Hematopoietic multipotent progenitor cell treated with erythropoietin and hydrocortisone succinate and interleukin-3 and kit ligand, for 4 days (in vitro differentiated cells): ENCODE measurements at places on chromosomes 12 and 14.

- peak; percentile 88 for DNase-seq
Measured at GRCh38 chr12:69879007-69879960, 54.3 kb downstream of the MYRFL start.

- DNase-seq = peak; percentile 60
Measured at GRCh38 chr12:71645268-71645667, 18.4 kb downstream of the ZFC3H1 start.

DNA sequence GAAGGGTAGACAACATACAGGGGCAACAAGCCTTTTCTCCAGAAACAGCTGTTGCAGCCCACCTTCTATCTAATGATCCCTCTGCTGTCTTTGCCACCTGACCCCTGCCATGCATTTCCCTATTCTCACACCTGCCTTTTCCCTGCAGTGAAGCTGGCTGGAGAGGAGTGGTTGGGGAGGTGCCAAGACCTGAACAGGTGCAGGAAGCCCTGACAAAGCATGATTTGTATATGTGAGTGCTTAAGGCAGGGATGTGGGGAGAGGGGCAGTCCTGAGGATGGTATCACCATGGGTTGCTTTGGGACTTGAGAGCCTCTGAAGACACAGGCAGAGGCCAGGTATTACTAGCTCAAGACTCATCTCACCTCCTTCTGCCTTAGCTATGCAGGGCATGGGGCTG, 2.9 kb upstream of the PFDN5 start:
- no peak for DNase-seq

- DNase-seq = no peak
Measured at GRCh38 chr12:2486796-2487195, 308.0 kb upstream of the FKBP4 start.

- no peak for DNase-seq
Measured at GRCh38 chr12:117328556-117329100, 32.8 kb downstream of the NOS1 start.

DNA sequence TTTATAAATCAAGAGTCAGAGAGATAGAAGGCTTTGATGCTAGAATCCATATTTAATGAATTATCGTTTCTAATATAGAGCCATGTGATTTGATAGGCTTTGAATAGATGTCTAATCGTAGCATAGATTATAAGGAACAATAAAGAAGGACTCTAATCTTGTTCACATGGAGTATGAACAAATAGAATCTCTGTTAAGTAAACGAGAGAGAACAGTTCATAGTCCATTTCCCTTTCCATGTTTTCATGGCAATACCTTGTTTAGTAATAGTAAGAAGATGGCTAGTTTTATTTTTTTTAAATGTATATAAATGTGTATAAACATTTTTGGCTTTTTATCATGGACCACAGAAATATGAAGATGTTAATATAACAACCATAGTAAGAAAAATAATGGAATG, 32.3 kb upstream of the RAD51AP1 start:
- no peak for DNase-seq
